ENCODE measurements at places on chromosomes 2 and 18. TPM values are rescaled to one million over a fixed set of nuclear protein-coding genes. Genes with fewer than 3 reads are reported as not detected.

MREG gene
- total RNA-seq, result 10.4 TPM

DSC2 gene
- total RNA-seq, result not detected

LINC00305 gene
- total RNA-seq, result not detected

FABP1 gene
- not detected for total RNA-seq

IL1R2 gene
- 36.2 TPM for total RNA-seq

TEX44 gene
- total RNA-seq, result not detected

PRKAG3 gene
- not detected for total RNA-seq

LIMS4 gene
- 3.1 TPM for total RNA-seq

GRCh38 chr2:134454426-134454825 is 200.6 kb downstream of the MGAT5 start:
- no peaks in the 10 kb centered on the region for H3K27me3 ChIP-seq
- H3K4me1 ChIP-seq, result no peaks in the 10 kb centered on the region
- H3K27ac ChIP-seq, result no peak overlapping the region
- no peaks in the 10 kb centered on the region for H3K36me3 ChIP-seq
- H3K4me3 ChIP-seq, result no peak overlapping the region

DNA sequence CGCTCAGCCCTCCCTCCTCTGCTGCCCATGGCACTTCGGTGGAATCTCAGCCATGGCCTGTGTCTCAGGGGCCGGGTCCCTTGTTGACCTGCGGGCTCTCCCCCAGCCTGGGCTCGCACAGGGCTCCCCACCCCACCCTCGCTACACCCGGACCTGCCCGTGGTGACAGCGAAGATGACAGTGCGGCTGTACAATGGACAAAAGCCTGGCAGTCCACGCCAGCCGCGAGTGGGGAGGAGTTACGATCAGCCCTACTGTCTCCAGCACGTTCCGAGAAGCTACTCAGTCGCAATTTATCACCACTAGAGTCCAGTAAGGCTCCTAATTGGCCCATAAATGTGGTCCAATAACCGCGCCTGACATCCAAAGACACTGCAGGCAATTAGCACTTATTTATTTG is 31.6 kb downstream of the GBX2 start:
- H3K4me3 ChIP-seq, result no peak overlapping the region
- DNase-seq, result no peak
- peaks cover 1% of the 10 kb centered on the region for H3K27me3 ChIP-seq
- H3K4me1 ChIP-seq, result no peaks in the 10 kb centered on the region
- no peaks in the 10 kb centered on the region for H3K36me3 ChIP-seq

DNA sequence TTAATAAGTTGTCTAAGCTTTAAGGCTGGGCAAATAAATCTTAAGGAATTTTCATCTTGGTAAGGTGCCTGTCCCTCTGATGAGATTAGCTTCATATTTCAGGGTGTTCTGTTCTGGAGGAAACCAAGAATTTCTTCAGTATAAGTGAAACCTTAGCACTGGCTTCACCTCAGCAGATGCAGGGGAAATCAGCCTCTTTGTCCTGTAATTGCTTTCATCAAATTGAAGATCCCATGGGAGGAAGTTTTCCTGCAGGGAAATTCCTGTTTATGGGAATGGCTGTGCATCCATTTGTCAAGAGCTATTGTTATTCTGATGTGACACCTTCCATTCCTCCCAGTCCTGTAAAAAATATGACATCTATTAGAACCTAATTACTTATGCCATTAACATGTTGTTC is 174.5 kb downstream of the PTPRM start:
- no peak overlapping the region for H3K4me3 ChIP-seq
- no peaks in the 10 kb centered on the region for H3K27me3 ChIP-seq
- H3K36me3 ChIP-seq, result no peaks in the 10 kb centered on the region
- DNase-seq, result no peak
- no peaks in the 10 kb centered on the region for H3K4me1 ChIP-seq
- H3K27ac ChIP-seq, result no peak overlapping the region

DNA sequence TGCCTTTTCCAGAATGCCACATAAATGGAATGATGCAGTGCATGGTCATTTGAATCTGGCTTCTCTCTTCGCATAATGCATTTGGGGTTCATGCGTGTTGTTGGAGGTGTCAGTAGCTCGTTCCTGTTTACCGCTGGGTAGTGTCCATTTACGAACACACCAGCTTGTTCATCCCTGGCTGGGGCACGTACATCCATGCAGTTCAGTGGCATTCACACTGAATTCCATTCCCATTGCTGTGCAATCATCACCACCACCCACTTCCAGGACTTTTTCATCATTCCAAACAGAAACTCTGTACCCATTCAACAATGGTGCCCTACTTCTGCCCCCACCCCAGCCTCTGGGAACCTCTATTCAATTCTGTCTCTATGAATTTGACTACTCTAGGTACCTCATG is 14.7 kb upstream of the CIDEA start:
- no peak for DNase-seq
- no peak overlapping the region for H3K4me3 ChIP-seq
- no peaks in the 10 kb centered on the region for H3K4me1 ChIP-seq
- H3K36me3 ChIP-seq, result no peaks in the 10 kb centered on the region
- no peak overlapping the region for H3K27ac ChIP-seq
- peaks cover 25% of the 10 kb centered on the region for H3K27me3 ChIP-seq

DNA sequence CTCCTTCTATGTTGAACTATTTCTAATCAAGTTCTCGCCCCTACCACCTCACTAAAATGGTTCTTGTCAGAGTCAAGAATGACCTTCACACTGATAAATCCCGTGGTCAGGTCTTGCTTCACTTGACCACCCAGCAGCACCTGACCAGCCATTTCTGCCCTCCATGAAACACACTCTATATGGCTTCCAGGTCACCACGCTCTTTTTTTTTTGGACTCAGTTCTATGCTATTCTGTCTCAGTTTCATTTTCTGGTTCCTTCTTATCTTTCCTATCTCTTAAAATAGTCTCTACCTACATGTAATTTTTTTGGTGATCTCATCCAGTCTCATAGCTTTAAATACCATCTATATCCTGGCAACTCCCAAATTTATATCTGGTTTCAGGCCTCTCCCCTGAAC is 11.4 kb downstream of the EIF2AK3 start:
- H3K27me3 ChIP-seq, result no peaks in the 10 kb centered on the region
- DNase-seq, result no peak
- H3K27ac ChIP-seq, result no peak overlapping the region

DNA sequence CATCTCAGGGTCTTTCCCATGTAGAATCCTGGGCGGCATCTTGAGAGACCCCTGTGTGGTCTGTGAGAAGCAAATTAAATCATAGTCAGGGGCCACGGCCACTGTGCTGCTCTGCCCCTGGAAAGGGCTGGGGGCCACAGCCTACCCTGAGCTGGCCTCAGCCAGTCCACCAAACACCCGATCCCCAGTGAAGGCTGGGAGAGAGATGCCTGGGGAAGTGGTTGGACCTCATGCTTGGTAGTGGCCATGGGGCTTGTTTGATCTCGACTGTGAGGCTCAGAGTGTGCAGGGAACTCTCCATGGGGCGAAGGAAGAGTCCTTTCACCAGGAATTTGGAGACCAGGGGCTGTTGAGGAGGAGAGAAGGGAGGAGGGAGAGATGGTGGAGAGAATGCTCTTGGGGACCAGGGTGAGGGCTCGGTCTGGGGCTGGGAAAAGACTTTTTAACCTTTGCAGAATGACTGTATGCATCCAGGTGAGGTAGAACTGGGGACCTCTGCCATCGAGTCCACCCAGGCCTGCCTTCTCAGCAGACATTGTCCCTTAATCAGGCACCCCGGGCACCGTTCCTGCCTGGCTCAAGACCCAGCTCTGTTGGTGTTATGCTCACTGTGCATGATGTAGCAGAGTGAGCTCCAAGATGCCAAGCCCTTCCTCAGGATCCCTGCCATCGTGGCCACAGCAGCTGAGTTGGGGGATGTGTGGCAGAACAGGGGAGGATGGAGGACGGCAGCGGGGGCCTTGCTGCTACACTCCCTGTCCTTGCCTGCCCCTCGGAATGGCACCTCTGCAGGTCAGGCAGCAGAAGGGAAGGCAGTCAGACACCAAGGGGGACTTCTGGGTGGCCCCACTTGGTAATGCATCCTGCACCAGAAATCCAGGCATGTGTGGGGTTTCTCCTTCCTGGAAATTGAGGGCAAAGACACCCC is 249.9 kb downstream of the DYSF start:
- no peaks in the 10 kb centered on the region for H3K4me1 ChIP-seq
- H3K27me3 ChIP-seq, result no peaks in the 10 kb centered on the region
- no peaks in the 10 kb centered on the region for H3K36me3 ChIP-seq

DNA sequence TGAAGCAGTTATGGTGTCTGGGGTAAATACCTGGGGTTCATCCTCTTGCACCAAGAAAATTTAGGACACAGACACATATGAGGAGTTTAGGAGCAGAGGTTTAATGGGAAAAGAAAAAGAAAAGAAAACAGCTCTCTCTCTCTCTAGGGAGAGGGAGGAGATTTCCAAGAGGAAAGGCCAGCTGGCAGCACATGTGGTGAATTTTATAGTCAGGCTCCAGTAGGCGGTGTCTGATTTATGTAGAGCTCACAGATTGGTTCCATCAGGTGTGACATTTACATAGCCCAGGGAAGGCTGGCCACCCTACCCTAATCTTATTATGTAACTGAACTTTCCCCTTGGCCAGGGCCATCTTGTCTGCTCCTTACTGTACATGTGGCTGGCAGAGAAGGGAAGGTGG is 297.5 kb upstream of the RGPD4 start:
- H3K27me3 ChIP-seq, result no peaks in the 10 kb centered on the region
- no peak overlapping the region for H3K4me3 ChIP-seq
- no peaks in the 10 kb centered on the region for H3K4me1 ChIP-seq
- no peaks in the 10 kb centered on the region for H3K36me3 ChIP-seq
- no peak for DNase-seq

DNA sequence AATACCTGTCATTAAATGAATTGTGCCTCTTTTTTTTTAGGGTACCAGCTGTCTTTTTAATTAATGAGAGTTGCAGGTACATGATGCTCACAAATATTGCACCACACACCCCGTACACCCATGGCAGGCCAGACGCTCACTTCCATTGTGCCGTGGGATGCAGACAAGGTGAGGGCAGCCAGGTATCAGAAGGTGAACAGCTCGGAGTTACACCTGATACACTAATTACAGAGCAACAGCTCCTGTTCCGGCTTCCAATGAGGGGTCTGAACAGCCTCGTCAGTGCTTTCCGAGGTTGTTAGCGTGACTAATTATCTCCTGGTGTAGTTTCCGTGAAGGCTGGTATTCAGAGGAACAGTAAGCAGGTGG is 442.8 kb downstream of the ZNF516 start:
- no peak for DNase-seq
- no peak overlapping the region for H3K4me3 ChIP-seq
- no peak overlapping the region for H3K27ac ChIP-seq
- H3K4me1 ChIP-seq, result no peaks in the 10 kb centered on the region
- no peaks in the 10 kb centered on the region for H3K36me3 ChIP-seq

DNA sequence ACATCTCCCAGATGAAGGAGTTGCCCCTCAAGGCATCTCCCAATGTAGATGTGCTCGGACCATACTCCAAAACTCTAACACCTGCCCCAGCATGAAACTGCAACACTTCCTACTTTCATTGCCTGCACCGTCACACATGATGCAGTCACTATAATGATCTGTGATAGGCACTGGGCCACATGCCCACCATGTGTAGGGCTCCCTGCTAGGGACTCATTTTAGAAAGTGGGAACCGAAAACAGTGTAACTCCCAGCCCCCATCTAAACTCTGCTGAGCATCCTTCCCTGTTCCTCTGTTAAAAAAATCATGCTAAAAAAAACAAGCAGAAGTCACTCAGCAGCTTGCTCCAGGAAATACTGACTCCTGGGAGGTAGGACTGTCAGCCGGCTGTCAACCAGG is 496.1 kb upstream of the RAB6C start:
- no peaks in the 10 kb centered on the region for H3K36me3 ChIP-seq
- no peak overlapping the region for H3K4me3 ChIP-seq
- no peaks in the 10 kb centered on the region for H3K27me3 ChIP-seq
- H3K4me1 ChIP-seq, result no peaks in the 10 kb centered on the region
- no peak overlapping the region for H3K27ac ChIP-seq

GRCh38 chr18:56379256-56379655 is 259.1 kb downstream of the TXNL1 start:
- no peak overlapping the region for H3K4me3 ChIP-seq
- no peaks in the 10 kb centered on the region for H3K36me3 ChIP-seq

DNA sequence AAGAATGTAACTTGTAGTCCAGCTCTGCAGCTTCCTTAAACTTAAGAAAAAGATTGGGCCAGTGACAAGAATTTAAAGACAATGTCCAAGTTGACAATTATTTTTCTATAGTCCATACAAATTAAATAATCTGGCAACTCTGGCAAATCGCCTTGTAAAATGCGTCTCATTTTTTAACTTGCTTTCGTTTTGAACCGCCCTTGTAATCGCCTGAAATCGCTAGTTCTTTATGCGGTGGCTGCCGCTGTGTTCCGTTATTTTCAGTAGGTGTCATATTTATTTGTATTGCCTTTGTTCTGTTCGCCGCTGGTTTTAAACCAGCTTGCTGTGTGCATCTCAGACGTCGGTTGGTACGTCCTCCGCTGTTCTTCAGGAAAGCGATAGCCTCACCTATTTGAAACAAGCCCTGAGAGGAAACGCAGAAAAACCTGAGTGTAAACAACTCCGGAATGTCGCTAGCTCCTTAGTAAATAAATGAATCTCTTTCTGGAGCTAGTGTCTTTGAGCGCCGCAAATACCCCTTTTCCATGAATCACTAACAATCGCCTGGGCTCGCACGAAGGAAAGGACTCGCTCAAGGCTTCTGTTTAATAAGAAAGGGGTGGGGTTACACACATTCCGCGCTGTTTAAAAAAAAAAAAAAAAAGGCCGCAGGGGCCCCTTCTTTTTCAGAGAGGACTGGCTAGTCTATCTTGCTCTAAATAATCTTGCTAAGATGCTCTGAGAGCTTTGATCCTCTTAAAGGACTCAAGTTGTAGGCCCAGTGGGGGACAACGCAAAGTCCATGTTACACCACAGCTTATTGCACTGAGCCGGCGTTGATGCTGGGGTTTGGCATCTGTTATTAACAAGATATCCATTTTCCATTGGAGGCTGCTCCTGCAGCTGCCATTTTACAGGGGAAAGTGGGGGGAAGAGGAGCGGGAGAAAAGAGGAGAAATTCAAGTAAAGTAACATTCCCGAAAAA is 3.0 kb downstream of the HOXD8 start:
- peaks cover 7% of the 10 kb centered on the region for H3K36me3 ChIP-seq
- H3K4me1 ChIP-seq, result peaks cover 32% of the 10 kb centered on the region
- peak overlapping the region; percentile 68 for H3K4me3 ChIP-seq
- peaks cover 78% of the 10 kb centered on the region for H3K27me3 ChIP-seq

Measured in activated CD4-positive, alpha-beta memory T cell treated with anti-CD3 and anti-CD28 coated beads for 36 hours (primary cell).